Sigmoid colon (tissue), 7 donors: ENCODE measurements at places on chromosomes 16 and 17. TPM values are rescaled to one million over a fixed set of nuclear protein-coding genes. Genes with fewer than 3 reads are reported as not detected.

DNA sequence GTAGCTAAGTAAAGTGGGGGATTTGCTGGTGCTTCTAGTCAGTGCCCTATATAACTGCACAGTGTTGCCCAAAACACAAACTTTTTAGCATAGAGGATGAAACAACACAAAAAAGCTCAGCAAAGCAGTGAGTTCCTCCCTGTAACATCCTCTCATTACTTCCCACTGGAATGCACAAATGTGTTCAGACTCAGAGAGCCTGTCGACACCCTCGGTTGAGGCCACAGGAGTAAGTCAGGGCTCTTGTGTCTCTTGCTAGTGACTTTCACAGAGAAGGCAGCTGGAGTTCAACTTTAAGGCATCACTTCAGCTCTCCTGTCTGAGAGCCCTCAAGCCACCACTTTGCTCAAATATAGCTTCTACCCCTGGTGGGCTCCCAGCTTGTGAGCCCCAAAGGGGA, 107.2 kb upstream of the NETO2 start:
- no peak for DNase-seq

ABR gene
- 94.2 TPM for total RNA-seq

ABCA10 gene
- total RNA-seq = 9.7 TPM

- no peak for DNase-seq
These were observed 5.9 kb downstream of the CD300LB start for GRCh38 chr17:74525465-74525725.

GRCh38 chr17:37740915-37741314, 3.9 kb downstream of the HNF1B start:
- DNase-seq = no peak

LGALS9B gene
- total RNA-seq = not detected

- DNase-seq = no peak
These were observed 51.5 kb downstream of the NOL11 start for GRCh38 chr17:67769231-67769630.

DNA sequence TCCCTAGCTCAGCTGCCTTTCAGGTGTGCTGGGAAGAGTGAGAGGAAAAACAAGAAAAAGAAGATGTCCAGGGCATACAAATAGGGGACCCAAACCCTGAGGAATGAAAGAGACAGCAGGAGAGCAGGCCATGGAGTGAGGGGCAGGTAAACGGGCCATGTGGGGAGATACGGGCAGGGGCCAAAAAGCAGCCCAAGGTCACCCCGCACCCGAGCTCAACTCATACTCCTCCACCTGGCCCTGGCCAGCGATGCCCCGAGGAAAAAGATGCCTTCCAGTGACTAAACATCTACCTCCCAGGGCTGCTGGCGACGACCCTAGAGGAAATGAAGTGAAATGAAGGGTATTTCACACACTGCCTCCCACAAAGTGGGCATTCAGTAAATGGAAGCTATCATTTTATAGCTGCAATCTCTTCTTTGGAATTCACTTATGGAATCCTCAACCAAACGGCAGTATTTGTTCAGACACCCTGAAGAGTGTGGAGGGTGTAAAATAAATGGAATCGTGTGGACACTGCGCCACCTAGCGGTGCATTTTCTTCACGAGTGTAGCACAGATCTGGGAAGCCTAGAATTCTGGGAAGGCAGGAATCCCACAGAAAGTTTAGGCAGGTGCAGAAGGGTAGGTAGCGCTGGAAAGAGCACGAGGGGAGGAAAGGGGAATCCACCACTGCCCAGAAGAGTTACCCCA, 14.9 kb downstream of the ELAC2 start:
- peak; percentile 86 for DNase-seq

- no peak for DNase-seq
These were observed 125.5 kb upstream of the IRX3 start for GRCh38 chr16:54412037-54412436.

CHD9NB gene
- total RNA-seq = not detected

DNA sequence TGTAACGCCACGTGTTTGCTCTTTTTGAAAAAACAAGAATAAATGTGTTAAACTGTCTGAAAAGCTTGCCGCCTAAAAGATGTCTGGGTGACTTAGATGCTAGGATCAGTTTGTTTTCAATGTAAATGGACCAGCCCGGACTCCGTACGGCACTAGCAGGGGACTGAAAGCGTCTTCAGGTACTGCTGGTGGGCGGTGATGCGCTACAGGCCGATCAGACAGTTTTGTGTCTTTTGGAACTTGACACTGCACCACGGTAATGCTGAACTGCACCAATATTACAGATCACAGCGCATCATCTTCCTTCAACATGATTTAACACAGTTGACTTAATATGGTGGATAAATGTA, 727 bp upstream of the MBTPS1 start:
- no peak for DNase-seq
